Mucosa of gallbladder (tissue), 1 donor: ENCODE measurements at places on chromosomes 12 and 14. TPM values are rescaled to one million over a fixed set of nuclear protein-coding genes. Genes with fewer than 3 reads are reported as not detected.

DNA sequence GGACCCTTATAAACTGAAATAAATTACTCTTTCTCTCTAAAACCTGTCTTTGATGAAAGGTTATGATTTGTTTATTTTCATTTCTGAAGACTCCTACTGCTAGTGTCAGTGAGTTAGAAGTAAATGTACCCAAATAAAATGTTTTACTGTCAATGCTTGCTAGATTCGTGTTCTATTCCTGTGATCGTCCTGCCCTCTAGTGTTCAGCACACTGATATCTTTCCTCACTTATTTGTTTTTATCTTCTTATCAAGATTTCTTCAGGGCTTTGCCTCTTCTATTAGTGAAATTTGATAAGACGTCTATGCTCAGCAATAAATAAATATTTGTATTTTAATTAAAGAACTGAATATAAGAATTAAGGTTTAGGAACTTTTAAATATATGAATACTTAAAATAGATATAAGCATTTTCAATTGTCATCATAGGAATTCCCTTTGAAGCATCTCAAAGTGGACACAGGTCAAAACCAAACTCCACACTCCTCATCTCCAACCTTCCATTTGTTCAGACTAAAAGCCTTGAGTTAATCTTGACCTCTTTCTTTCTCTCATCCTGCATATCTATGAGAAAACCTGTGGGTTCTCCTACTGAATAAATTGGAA, 75.8 kb downstream of the C12orf50 start:
- no peak for DNase-seq

Gene APAF1
- 22.3 TPM for total RNA-seq

Gene GLS2
- total RNA-seq = 1.8 TPM

DNA sequence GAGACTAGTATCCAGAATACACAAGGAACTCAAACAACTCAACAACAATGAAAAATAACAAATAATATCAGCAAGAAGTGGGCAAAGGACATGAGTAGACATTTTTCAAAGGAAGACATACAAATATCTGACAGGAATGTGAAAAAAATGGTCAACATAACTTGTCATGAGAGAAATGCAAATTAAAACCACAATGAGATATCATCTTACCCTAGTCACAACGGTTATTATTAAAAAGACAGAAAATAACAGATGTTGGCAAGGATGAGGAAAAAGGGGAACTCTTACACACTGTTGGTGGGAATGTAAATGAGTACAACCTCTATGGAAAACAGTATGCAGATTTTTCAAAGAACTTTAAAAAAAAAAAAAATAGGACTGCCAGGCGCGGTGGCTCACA, 20.4 kb downstream of the VWF start:
- DNase-seq = no peak

Gene WIF1
- total RNA-seq = 0.81 TPM

Gene TESPA1
- 4.1 TPM for total RNA-seq

Gene GARIN6
- total RNA-seq = not detected
